HL-60 (cell line): ENCODE measurements at places on chromosomes 7 and 10.

- no peak for DNase-seq
These were observed 809 bp downstream of the HOXA9 start for GRCh38 chr7:27164367-27165088.

DNA sequence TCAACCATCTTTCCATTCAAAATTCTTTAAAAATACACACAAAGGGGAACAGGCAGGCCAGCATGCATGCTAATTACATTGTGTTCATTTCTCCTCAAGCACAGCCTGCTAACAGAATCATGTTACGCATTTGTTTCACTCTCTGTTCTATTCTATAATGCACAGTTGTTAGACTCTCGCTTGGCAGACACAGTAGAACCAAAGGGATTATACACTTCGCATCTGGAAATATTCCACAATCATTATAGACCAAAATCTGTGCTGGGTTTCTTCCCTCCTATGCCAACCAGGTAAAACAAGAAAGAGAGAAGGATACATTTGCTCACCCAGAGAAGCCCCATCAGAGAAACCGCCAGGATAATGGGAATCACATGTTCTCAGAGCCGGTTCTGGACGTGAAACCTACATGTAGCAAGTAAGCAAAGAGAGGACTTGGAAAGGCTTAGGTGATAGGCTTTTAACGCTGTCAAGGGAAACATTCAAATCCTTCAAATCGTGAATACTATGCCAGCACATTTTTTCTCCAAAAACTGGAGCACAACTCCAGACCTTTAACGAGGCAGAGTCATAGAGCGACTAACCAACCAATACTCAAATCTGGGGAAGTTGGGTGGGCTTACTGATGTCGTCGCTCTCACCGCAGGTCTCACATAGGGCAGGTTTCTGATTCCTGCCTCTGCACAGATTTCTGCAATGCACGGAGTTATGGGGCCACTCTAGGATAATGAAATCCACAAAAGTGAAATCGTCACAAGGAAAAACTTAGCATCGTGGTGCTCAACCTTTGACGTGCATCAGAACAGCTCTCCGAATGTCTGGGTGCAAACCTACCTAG, 380.5 kb upstream of the AUTS2 start:
- no peak for DNase-seq

DNA sequence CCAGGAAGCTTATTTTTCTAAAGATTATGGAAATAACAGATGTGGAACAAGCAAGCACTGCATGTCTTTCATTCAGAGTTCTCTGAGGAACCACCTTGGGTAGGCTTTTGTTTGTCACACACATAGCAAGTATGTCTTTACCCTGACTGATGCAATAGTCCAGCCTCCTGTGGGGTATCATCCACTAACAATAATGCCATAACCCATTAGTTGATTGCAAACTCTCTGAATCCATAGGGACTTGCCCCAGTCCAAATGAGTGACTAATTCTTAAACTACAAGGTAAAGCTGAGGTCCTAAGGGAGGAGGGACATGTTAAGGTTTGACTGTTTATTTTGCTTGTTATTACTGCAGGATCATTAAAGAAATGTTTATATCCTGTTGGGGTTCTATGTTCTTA, 151.4 kb upstream of the PRPS1L1 start:
- no peak for DNase-seq

DNA sequence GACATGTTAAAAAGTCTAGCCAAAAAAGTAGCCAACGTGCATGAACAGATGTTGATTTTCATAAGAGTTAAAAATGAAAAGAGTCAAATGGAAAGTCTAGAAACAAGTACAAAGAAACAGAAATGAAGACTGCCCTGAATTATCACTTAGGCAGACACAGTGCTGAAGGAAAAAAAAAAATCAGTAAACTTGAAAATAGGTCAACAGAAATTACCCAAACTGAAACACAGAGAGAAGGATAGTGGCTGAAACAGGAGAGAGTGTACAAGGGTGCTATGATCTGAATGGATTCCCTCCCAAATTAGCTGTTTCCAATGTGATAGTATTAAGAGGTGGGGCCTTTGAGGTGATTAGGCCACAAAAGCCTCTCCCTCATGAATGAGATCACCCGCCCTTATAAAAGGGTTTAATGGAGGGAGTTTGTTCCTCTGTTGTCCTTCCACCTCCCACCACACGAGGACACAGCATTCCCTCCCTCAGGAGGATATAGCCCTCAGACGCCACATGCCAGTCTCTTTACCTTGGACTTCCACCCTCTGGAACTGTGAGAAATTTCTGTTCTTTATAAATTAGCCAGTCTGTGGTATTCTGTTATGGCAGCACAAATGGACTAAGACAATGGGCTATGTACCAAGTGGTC, 249.7 kb downstream of the AHR start:
- no peak for DNase-seq

DNA sequence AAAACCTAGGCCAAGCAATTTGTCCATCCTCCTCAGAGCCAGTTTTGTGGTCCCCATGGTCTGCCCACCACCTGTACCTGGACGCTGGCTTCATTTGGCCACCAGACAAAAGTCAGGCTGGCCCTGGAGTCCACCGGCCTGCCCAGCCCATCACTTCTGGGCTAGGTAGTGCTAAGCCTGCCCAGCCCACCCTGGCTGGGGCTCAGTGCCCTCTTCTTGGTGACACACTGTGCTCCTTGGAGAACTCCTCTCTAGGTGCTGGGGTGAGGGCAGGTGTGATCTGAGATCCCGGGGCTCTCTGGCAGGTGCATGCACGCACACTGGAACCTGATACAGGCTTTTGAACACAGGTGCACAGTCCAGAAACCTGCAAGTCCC, 1.1 kb downstream of the AIFM2 start:
- DNase-seq = no peak

DNA sequence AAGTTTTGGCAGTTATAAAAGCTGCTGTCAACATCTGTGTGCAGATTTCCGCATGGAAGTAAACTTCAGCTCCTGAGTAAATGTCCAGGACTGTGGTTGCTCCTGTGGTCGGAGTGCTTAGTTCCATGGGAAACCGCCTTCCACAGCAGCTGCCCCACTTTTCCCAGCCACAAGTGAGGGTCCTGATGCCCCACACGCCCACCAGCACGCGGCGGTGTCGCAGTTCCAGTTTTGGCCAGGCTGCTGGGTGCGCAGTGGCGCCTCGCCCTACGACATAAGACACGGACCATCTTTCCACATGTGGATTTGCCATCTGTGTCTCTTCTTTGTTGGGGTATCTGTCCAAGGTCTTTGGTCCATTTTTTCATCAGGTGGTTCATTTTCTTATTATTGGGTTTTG, 167.1 kb downstream of the DIP2C start:
- no peak for DNase-seq

GRCh38 chr7:98617051-98617959, at the start of gene NPTX2:
Gene NPTX2, plus strand, starts transcription at chr7:98617285. Its CDS starts 177 bp downstream, at chr7:98617462.
- no peak for DNase-seq

- no peak for DNase-seq
These were observed 130.0 kb downstream of the ICA1 start for GRCh38 chr7:8131694-8132605.

DNA sequence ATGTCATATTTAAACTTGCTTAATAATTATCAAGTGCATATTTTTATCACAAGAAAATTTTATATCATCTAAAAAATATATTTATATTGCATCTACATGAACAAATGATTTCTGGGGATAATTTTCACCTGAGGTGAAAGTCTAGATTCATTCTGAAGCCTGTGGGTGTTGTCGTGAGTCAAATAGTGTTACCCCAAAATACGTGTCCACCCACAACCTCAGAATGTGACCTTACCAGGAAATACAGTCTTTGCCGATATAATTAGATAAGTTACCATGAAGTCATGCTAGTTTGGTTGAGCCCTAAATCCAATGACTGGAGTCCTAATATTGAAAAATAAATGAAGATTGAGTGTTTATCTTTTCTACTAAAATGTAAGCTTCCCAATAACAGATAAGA, 203.0 kb upstream of the MDFIC start:
- no peak for DNase-seq

- no peak for DNase-seq
These were observed 208.2 kb downstream of the MAD1L1 start for GRCh38 chr7:2024567-2024918.

DNA sequence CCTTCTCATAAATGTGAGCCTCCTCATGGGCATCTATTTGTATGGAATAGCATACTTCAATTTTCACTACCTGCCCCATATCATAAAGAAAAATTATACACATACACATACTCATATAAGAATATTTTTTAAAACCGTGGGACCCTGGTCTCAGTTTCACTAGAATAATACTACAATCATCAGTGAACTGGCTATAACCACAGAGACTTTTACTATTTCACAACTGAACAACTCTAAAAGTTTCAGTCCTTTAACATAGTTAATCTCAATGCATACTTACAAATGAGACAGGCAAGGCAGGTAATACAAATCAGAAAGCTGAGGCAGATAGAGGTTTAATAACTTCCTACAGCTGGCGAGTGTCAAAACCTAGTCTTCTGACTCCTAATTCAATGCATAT, 83.1 kb downstream of the LRRN3 start:
- DNase-seq = no peak

DNA sequence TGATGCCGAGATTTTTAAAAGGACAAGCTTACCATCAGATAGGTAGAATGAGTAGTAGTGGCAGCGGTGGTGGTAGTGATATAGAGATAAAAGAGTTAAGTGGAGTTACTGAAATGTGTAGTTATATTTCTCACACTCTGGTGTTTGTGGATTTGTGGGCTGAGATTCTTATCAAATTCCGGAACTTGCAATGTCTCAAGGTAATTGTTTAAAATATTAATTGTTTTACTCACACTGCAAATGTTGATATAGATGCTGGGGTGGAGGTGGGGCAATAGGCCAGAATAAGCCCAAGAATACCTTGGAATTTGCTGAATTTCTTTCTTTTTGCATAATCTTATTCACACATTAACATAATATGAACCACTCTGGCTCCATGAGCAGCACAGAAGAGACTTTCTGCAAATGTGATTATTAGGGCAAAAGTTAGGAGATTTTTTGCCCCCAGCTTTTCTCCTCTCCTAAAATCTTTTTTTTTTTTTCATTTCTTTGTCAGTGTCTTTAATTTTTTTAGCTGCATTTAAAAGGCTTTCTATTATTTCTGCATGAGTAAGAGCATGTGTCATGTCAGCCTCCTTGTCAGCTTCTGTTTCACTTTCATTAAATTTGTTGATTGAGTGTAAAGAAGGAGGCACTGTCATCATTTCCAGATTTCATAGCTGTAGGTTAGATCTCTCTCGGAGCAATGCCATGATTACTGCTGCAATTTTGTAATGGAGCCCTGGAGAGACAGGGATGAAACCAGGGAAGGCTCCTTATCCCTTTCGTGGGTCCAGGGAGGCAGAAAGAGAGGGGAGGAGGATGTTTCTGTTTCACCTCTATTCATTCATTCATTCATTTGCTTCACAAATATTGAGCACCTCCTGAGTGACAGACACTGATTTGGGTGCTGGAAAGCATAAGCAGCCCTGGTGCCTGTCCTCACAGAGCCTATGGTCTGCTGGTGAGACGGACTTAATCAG, 13.1 kb upstream of the SGMS1 start:
- no peak for DNase-seq

DNA sequence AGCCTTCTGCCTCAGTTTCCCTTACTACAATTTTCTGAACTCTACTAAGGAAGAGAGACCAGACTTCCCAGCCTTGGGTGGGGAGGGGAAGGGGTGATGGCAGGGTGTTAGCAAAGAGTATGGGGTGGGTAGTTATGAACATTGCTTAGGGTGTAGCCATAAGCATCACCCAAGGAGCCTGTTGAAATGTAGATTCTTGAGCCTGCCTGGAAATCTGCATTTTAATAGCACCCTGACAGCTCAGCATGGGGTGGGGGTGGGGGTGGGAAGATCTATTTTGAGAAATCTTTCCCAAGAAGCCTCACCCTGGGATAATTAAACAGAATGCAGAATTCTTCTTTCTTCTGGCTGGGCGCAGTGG, 164.8 kb downstream of the NRF1 start:
- no peak for DNase-seq

GRCh38 chr10:110977662-110978061, 58.3 kb downstream of the SHOC2 start:
- DNase-seq = no peak

DNA sequence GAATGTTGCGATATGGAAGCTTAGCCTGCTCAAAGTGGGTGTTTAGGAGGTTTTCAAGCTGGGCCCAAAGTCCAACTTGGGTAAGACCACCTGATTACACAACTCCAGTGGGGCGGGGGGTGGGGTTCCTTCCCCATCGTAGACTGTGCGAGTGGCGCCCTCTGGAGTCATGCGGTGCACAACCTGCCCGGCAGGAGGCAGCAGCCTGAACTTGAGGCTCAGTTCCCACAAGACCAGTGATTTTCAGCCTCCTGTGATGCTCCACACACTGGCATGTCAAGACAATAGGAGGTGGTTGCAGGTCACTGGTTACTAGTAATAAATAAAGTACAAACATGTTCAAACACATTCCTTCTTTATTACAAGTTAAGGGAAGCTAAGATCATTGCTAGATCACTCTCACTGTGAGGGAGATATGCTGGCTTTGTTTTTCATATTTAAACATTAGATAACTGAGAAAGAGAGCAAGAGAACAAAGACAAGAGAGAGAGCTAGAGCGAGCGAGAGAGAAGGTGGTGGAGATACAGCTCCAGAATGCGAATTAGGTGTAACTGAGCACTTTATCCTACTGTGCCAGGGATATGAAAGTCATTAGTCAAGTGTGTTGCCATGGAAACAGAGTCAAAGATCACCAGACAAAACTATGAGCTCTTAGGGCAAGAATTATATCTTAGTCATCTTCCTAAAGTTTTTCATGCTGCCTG, 97.4 kb upstream of the BMPER start:
- DNase-seq = no peak

DNA sequence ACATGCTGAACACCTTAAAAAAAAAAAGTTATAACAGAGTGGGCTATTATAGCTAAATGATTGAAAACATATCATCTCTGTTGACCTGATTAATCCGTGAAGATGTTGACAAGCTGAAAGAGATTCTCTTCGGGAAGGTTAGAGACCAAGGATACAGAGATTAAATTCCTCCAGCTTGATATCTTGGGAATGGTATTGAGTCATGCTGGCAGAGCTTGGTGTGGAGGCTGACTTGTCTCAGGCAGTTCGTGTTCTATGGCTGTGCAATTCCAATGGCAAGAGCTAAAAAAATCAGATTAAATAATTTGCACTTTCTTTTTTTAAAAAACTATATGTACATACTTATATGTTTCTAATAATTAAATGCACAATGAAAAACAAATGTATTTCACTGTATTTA, 24.9 kb upstream of the CACNA2D1 start:
- no peak for DNase-seq

DNA sequence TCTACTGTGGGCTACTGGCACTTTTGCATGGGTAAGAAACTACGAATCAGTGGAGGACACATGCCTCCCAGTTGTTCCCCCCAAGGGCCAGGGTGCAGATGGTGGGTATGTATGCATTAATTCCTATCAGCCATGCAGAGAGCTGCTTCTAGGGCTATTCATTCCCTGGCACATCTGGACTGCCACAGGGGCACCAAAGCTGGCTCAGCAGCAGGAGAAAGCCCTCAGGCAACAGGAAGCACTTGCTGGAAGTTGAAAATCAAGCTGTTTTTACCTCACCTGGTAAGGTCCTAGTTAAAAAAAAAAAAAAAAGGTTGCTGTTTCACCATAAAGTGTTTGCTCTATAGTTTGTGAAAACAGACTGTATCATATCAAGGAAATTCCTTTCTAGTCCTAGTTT, 1342.6 kb downstream of the REEP3 start:
- DNase-seq = no peak
